ENCODE measurements at places on chromosomes 2 and 18.

- no peak for DNase-seq
Measured at GRCh38 chr2:7289697-7290096, 372.5 kb downstream of the RNF144A start.

DNA sequence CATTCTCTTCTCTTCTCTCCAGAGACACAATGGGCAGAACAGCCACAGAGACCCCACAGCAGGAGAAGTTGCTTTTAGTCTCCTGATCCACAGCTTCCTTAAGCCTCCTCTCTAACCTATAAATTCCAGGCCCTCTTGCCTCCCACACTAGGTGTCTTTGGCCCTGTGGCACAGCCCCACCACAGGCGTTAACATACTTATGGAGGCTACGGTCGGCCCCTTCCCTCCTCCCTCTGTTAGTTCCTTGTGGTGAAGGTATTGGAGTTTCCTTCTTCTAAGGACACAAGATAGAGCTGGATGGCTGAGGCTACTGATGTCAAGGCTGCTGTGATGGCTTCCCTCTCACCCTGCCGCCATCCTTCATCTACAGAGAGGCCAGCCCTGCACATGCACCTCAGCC is 123.5 kb upstream of the ACAA2 start:
- no peak for DNase-seq

DNA sequence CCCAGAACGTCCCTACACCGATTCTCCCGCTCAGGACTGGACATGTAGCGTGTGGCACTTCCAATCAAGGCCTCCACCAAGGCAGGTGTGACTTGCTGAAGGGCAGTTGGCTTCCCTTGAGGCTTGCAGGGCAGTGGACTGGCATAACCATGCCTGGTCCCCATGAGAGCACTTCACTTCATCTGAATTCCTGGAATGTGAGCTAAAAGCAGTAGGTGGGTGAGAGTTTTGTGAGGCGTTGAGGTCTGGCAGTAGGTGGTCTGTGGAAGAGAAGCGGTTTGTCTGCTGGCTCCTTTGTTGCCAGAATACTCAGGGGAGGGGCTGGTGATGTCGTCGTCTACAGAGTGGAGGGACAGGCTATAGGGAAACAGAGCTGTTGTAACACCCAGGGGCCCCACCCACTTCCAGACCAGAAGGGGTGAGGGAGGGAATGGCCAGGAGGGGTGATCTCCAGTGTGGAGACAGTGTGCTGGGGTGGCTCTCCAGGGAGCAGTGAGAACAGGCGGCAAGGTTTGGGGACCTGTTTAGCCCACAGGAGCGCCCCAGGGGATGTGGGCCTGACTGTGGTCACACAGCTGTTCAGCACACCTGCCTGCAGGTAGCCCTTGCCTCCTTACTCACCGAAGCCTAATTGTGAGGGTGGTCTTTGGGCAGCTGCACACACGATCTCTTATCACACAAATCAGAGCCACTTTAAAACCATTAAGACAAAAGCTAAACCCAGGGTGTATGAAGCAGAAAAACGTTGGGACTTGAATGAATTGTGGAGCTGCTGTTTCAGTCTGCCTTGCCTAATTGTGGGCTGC is 21.5 kb upstream of the ALKAL2 start:
- DNase-seq = no peak

- no peak for DNase-seq
Measured at GRCh38 chr2:98505971-98506664, 61.5 kb downstream of the INPP4A start.

DNA sequence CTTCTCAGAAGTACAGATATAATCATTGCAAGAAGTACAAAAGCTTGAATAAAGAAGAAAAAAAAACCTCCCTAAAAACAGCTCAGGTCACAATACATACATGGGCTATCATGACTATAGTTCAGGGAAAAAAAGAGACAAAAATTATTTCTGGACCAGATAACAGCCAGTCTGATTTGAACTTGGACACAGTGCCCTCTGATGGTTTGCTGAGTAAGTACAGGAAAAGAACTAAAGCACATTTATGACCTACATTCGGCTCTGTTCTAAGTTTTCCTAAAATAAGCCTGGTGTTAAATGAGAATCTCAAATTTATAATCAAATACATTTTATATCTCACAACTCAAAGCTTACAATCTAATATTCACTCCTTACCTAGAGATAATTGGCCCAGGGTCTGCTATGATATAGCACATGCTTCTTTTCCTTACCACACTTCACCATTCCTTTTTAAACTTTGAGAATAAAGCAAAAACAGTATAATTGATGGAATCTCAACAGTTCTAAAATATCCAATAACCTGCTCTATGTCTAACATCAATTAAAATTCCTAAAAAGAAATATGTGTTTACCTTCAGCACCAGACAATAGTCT is 81.1 kb downstream of the RAPH1 start:
- DNase-seq = peak; percentile 67

DNA sequence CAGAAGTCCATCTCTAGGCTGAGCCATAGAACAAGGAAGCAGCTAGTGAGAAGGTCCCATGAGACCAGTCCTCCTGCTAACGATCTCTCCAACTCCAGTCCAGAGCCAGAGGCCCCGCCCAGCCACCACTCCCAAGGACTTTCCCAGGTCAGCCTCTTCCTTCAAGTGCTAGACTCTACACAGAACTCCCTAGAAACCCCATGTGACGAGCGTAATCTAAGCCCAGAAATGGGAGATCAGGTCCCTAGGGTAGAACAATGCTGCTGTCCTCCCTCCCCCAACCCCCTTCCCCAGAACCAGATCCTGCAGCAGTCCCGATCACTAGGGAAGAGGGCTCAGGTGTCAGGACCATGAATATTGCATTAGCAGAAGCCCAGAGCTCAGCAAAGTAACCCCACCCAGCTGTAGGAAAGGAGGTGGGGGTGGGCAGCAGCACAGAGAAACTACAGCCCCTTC is 6.9 kb downstream of the DCTN1 start:
- no peak for DNase-seq

DNA sequence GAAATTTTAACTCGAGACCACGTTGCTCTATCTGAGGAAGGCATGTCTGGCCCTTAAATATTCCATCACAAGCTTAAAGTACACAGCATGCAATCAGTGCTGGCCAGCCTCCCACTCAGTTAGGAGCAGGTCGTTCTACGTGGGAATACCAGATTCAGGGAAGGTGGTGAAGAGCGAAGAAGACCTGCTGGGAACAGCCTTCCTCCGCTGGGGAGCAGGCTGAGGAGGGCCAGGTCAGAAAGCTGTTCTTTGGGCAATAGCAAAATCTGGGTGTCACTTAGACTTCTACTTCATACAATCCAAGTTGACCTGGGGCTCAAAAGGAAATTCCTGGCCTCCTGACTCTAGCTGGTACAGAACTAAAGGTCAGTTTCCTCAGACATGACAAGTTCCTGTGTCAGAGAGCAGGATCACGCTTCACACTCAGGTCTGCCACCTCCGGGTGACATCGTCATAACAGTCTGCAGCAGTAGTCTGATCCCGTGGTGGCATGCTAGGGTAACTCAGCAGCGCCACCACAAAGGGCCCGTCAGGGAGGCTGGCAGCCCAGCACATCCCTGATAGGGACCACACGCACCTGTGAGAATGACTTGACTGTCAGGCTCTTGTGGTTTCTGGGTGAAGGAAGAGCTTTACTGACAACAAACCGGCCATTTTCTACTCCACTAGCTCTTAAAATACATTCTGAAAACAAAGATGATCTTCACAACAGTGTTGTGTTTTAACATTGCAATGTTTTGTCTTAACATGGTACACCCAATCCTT is 35.2 kb upstream of the NAPG start:
- no peak for DNase-seq

DNA sequence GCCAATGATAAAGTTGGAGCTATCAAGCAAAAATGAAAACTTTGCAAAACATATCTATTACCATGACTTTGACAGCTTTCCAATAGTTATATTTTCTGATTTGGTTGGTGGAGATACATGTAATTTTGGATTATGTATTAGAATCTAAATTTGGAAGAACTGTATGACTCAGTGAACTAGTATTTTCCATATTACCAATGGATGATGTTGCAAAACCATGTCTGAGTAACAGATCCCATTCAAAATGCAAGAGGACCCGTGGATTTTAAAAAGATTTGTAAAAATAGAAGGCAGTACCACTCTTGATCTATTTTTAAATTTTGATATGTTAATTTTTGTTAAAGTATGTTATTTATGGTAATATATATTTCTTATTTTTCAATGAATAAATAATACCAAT is 83.0 kb downstream of the TAF4B start:
- no peak for DNase-seq

GRCh38 chr2:101200676-101201075 is 49.5 kb upstream of the TBC1D8 start:
- no peak for DNase-seq

DNA sequence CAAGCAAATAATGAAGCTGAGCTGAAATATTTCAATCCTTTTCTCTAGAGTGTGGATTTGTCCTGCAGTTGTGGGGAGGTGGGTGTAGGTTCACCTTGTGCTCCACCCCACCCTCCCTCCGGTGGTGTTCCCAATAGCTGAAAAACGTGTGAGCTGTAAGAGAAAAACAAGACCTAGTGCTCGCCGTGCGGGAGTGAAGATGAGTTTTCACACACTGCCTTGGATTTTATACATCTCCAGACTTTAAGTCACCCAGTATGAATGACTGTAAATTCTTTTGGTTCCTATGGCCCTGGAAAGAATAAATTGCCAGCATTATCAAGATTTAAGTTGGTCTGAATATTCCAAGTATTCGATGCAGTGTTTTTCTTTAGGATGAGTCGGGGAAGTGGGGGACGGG is 1.9 kb upstream of the SOX11 start:
- DNase-seq = no peak

GRCh38 chr2:68282811-68283418 is 30.6 kb upstream of the PPP3R1 start:
- DNase-seq = peak; percentile 21

DNA sequence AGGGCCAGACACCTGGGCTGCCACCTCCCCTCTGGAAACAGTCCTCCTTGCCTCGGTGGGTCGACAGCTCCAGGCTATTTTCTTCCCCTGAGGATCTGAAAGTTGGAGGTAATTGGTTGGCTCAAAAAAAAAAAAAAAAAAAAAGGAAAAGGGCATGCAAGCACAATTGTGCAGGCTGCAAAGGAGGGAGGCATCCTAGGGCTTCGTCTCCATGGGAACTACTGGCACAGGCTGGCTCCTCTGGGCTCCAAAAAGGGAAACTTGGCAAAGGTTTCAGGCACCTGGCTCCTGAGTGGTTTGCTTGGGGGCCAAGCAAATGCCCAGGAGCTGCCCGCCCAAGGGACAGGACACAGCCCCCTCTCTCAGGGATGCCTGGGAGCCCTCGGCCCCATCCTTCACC is 1.1 kb upstream of the KCNIP3 start:
- DNase-seq = no peak

DNA sequence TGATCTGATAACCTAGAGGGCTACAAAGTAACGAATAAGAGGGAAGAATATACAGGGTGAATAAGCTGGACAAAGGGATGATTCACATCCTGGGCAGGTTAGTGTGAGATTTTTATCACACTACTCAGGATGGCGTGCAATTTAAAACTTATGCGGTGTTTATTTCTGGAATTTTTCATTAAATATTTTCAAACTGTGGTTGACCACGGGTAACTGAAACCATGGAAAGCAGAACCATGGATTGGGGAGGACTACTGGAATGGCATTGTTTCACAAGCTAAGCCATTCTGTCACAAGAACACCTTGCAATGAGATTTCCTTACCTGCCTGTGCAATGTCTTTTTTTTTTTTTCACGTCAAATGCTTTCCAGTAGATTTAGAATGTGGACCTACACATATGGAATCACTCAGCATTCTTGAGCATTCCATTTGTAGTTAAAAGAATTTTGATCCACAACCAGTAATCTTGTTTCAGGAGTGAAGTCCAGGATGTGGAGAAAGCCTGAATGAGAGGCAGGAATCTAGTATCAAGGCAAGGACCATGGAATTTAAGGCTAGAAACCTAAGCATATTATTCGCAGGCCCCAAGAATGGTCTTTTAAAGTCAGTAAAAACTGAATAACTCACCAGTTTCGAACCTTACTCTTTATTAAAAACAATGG is 8.0 kb upstream of the CDK15 start:
- peak; percentile 69 for DNase-seq

DNA sequence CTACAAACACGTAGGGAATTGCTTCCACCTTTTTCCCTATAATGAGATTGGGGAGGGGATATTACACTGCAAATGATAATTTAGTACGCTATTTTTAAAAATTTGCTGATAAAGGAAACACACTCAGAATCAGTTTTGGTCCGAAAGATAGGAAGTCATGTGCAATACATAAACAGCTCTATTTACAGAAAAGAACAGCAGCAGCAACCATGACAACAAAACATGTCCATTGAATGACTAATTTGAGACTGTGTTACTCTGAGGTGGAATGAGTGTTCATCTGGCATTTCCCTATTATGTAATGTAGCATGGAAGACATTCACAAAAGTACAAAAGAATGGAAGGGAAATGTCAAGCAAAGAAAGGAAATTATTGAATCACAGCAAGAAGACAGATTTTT is 337.2 kb downstream of the NBAS start:
- peak; percentile 66 for DNase-seq

DNA sequence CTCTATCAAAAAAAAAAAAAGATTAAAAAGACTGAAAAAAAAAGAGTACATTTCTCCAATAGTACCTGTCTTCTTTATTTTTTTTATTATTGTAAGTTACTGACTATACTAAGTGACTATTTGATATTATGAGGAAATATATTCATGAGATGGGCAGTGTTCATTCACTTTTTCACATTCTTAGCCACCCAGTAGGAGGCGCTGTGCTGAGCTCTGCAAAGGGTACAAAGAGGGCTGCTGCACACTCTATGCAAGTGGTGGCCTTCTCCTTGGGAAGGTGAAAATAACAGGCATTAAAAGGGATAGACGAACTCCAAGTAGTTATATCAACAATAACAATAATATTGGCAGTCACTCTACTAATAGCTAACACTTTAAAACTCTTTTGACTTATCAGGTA is 1034.9 kb upstream of the FANCL start:
- no peak for DNase-seq

GRCh38 chr2:213175673-213176247 is 24.3 kb upstream of the IKZF2 start:
- no peak for DNase-seq

DNA sequence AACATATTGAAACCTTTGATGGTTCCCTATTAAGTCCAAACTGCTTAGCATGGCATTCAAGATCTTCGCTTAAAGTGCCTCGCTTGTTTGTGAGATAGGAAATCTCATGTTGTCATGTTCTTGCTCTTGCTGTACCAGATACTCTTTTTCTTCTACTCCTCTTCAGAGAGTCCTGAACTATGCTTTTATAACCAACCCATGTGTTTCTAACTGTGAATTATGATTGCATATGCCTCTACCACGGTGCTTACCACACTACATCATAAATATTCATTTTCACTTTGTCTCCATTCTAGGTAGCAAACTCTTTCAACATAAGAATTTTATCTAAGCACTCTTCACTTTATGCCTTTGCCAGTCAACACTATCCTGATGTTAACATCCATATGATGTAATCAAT is 23.6 kb downstream of the STAT4 start:
- no peak for DNase-seq

Data from SW 1271 (cell line).